ENCODE measurements at places on chromosomes 2 and 18.

- no peak for DNase-seq
These were observed 716 bp upstream of the SLC39A10 start for GRCh38 chr2:195656161-195656858.

GRCh38 chr2:28293416-28293815, 99.2 kb upstream of the FOSL2 start:
- DNase-seq: no peak

DNA sequence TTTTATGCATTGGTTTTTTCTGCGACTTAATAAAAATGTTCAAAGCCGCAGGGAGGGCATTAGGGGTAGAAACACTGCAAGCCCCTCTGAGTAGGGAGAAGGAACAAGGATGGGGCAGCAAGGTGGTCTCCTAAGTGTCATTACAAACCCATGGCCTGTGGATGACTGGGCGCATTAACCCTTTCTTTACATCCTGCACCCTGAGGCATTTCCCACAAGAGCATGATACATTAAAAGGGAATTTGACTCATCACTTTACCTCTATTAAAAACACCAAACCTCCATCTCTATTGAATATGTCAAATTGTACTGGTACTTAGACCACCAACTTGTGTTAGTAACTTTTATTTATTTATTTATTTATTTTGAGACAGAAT, 112.5 kb downstream of the VIT start:
- DNase-seq: no peak

DNA sequence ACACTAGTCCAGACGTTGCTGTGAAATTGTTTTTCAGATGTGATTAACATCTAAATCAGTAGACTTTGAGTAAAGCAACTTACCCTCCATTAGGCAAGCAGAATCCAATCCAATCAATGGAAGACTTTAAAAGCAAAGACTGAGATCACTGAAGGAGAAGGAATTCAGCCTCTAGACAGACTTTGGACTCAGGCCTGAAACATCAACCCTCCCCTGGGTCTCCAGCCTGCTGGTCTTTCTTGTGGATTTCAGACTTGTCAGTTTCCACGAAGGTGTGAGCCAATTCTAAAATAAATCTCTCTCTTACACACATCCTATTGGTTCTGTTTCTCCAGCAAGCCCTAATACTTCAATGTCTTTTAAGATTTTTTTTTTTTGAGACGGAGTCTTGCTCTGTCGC, 50.0 kb upstream of the EDAR start:
- no peak for DNase-seq

GRCh38 chr2:177433402-177433801, 40.8 kb downstream of the AGPS start:
- no peak for DNase-seq

DNA sequence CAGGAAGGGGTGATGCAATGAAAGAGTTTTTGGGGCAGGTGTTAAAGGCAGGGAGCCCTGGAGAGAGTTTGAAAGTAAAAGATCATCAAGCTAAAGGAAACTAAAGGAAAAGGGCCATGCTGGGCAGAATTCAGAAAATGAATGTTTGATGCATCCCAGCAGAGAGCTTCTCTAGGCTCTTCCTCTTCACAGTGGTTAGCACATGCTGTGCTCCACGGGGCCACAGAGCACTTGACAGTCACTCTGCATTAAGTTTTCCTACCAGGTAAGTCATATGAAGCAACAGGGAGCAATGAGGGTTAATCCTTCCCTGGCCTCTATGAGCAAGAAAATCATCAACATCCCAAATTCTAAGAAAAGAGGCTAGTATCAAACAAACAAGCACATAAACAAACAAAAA, 895.2 kb downstream of the TRIB2 start:
- no peak for DNase-seq
